ENCODE measurements at places on chromosomes 11 and 22.
A peak's percentile ranks its signal among the peaks of the same experiment; 100 is the strongest.

DNA sequence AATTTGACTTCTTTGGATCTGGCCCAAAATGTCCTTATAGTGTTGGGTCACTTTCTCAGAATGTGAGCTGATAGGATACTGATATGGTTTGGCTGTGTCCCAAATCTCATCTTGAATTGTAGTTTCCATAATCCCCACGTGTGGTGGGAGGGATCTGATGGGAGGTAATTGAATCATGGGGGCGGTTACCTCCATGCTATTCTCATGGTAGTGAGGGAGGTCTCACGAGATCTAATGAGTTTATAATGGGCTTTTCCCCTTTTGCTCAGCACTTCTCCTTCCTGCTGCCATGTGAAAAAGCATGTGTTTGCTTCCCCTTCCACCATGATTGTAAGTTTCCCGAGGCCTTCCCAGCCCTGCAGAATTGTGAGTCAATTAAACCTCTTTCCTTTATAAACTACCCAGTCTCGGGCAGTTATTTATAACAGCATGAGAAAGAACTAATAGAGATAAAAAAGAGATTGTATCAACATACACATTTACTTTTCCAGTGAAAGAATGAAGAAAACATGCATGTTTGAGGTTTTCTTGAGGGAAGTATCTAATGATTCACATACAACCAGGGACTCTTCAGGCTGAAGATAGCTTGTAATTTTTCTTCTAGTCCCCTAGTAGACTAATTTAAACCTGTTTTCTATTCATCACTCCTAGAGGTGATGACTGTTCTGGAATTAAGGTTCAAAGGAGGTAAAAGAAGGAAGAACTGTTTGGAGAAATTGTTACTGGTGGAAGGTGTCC is 17.3 kb upstream of the CSTF3 start:
- no peak for DNase-seq

DNA sequence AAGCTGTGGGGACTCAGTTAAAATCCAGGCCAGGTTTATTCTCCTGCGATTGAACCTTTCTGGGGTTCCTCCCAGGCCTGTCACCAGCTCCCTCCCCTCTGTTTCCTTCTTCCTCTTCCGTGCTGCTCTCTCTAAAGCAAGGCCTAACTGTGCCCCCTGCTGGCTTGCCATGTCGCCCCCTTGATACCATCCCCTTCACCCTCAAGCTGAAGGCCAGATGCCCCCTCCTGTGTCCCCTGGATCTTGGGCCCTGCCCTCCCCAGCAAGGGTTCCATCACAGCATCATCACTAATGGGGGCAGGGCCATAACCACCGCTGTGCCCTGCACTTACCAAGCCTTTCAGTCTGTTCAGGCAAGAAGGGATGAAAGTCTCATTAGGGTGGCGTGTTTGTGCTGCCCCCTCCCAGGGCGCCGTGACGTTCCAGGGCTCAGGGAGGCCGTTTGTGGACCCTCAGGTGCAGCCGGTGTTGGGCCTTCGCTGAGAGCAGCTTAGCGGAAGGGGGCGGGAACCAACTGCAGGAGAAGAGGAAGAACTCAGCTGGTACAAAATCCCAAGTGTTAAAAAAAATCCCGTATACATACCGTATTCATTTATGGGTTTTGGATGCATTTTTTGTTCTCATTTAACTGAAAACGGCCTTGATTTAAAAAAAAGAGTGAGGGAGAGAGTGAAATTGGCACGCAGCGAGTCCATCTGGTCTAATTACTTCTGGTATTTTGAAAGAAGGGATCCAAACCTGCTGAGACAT is 69.9 kb downstream of the MPPED1 start:
- DNase-seq: peak; percentile 33

DNA sequence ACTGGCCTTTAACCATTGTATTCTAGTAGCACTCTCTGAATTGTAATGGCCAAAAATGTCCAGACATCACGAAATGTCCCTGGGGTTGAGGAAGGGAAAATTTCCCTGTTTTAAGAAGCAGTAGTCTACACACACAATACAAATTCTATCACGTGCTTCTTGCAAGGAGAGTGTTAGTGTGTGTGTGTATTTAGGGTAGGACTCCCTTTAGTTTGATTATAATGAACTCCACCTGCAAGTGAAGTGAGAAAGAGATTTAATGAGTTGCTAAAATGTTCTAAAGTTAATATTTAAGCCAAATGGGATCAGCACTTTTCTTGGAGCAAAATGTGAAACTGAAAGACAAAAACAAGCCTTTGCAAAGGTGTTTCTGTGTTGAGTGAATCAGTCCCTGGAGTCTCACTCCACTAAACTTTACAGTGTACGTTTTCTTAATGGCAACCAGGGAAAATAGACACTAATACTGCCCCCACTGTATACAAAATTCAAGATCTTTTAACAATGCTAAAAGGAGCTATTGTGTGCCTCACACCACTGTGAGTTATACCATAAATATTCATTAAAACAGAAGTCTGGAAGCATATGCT is 590.3 kb upstream of the TENM4 start:
- no peak for DNase-seq

DNA sequence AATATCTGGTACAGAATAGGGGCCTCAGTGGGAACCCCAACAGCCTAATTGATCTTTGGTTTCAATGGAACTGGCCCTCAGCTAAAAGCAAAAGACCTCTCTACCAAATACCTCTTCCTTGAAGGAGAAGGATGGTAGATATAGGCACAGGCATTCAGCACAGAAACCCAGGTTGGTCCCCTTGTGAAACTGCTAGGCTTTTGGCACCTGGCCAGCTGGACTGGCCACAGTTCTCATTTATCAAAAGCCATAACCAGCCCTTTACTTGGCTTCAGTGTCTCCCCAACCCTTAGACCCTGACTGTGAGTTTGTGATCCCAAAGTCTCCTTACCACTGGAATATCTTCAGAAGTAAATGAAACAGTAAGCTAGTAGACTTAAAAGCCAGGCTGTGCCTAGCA is 152.9 kb downstream of the TENM4 start:
- DNase-seq: no peak

DNA sequence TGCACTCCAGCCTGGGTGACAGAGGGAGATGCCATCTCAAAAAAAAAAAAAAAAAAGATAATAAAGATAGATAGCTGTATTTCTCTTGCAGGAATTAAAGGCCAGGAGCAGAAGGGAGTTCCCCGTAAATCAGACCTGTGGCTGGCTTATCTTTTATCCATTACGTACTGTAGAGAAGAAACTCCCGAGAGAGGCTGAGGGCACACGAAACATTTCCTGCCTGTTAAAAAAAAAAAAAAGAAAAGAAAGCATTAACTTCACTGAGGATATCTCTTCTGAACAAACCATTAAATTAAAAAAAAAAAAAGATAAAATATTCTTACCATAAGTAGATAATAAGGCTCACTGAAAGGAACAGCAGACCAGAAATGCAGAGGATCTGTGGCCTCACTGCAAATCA is 22.5 kb downstream of the P4HA3 start:
- no peak for DNase-seq

GRCh38 chr11:3781423-3781822 is 15.9 kb downstream of the NUP98 start:
- DNase-seq: no peak

- DNase-seq: no peak
These were observed 203.8 kb downstream of the DLG2 start for GRCh38 chr11:85423316-85423715.

- peak; percentile 62 for DNase-seq
These were observed at the start of gene LRP4 for GRCh38 chr11:46918083-46918787. TSS of gene LRP4 (minus strand) at chr11:46918550. CDS start at chr11:46918379, 171 bp downstream.

DNA sequence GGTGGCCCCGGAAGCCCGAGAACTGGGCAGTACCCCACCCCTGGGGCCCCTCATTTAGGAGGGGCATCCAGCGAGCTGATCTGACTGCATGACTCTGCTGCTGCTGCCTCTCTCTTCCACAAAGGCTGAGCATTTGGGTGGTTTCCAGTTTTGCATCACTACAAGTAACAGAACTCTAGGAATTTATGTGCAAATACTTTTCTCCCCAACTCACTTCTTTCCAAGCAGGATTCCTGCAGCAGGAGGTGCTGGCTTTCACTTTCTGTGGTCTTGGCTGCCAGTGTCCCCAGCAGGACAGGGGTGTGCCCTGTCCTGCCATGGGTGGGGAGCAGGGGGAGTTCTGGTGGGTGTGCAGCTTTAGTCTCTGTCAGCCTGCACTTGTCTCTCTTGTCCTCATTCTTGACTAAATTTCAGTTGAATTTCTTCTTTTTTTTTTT is 21.2 kb downstream of the UPB1 start:
- DNase-seq: no peak

DNA sequence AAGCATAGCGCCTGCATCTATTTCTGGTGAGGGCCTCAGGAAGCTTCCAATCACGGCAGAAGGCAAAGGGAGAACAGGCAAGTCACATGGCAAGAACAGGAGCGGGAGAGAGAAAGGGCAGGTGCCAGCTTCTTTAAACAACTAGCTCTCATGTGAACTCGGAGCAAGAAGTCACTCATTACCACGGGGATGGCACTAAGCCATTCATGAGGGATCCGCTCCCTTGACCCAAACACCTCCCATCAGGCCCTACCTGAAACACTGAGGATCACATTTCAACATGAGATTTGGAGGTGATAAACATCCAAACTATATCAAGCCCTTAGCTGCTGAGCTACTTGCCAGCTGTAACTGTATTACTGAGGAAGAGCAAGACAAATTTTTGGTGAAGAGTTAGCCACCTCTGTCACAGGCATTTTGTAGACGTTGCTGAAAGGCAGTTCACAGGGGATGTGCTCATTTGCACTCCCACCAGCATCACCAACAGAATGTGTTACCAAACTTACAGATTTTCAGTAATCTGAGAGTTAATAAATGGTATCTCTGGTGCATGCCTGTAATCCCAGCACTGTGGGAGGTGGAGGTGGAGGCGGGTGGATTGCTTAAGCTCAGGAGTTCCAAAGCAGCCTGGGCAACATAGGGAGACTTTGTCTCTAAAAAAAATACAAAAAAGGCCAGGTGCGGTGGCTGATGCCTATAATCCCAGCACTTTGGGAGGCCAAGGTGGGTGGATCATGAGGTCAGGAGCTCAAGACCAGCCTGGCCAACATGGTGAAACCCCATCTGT is 398.2 kb downstream of the LARGE1 start:
- DNase-seq: no peak

DNA sequence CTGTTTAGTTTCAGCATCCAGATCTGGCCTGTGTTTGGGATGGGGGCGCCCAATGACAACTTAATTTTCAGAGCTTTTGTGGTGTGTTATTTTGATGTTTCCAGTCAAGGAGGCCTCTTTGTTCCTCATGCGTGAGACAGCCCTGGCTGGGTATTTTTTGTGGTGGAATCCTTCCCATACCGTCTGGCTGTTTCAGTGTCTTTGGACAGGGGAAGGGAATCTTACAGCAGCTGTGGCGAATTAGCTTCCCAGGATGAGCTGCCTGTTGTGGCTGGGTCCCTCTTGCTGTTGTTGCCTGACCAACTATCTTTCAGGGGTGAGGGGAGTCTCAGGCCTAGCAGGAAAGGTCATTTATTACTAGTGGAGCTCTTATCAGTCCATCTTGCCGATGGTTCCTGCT is 138.8 kb downstream of the ARHGAP20 start:
- no peak for DNase-seq

- DNase-seq: no peak
These were observed 4.8 kb upstream of the CHKB start for GRCh38 chr22:50587407-50587806.

DNA sequence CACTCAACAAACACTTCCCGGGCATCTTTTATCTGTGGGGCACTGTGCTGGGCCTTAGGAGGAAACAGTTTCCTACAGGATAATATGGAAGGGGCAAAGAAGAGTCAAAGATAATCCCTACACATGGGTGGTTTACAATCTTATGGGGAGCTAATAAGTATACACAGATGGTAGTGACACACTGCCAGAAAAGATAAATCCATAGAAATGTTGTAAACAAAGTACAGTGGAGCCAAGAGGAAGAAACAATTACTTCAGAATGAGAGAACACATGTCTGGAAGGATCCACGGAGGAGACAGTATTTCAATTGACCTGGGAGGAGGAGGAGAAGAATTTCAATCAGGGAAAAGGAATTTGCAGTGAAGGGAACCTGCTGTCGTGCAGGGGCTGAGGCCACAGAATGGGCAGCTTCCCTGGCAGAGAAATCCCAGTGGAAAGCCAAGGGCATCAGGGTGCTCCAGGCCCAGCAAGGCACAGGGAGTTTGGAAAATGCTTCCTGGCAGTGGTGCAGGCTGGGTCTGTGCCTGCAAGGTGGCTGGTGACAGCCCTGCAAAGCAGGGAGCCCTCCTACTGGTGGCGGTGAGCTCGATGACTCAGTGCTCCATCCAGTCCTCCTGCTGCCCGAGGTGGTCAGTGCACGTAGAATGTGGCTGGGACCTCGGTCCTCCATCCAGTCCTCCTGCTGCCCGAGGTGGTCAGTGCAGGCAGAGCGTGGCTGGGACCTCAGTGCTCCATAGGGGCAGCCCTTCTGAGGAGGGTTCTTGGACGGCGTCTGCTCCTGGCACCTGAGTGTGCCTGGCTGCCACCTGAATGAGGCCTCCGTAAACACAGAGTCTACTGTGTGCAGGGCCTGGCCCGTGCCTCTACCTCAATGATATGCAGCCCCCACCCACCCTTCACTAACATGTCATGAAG is 444.3 kb upstream of the B3GAT1 start:
- no peak for DNase-seq

DNA sequence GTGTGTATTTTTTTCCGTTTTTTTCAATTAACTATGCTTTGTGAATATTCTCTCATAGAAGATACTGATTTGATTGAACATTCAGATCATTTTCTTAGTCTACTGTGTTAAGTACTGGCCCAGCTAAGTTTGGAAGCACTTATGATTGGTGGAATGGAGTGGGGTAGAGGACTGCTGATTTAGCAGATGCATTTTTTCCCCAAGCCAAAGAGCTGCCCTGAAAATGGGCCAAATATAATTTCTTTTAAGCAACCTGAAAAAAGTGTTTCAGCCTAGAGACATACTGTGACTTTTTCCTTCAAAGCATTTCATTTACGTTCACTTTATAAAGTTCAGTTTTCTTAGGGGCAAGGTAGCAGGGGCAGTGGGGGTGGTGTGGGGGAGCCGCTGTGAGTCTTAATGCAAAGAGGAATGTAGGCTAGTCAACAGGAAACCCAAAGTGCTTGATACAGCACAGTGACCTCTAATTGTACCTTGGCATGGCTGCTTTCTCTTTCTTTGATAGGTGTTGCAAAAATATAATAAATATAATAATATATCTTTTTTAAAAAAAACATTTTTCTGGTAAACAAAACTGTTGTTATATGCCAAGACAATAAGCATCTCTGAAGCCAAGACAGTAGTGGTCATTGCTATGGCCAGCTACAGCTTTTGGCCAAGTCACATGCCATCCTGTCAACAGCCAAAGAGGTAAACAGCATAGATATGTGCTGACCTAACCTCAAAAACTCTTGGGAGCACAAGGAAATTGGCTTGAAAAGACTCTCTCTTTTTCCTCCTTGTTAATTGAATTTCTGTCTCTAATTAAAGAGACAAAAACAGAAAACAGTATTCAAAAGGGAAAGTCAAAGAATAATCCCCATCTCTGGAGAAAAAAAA is 58.8 kb downstream of the LIF start:
- no peak for DNase-seq

All from activated T-cell treated with anti-CD3 and anti-CD28 coated beads, Interleukin-2, amount 50 U/mL, for 24 hours (primary cell).